ENCODE measurements at places on chromosomes 6 and 20.
A peak's percentile ranks its signal among the peaks of the same experiment; 100 is the strongest.

GRCh38 chr20:61391185-61391584 lies 139.1 kb downstream of the CDH4 start:
- no peak for DNase-seq

DNA sequence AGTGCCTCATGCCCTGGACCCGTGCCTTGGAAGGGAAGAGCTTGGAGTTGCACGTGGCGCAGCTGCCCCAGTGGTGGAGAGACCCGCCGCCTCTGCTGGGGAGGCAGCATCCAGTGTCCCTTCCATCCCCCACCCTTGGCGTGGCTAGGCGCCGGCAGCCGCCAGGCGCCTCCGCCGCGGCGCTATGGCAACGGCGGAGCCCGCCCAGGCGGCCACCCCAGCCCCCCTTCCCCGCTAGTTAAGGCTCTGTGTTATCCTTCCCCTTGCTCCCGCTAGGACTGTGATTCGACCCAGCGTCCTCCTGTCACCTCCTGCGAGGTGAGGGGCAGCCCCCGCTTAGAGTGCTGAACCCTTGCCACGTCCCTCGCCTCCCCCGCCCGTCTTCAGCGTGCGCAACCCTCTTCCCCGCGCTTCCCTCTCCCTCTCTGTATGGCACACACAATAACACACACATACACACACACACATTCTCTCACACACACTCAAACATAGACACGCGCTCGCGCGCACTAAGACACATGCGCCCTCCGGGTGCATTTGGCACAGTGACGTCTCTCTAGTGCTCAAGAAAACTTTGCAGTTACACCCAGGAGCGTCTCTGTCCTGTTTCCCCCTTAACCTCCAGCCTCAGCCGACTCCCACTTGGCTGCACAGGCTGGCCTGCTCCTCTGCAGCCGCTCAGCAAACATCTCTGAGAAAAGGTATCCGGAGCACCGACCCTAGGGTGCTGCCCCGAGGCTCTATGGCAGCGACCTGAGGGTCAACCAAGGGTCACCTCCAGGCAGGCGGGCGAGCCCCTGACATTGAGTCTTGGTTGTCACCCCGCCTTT lies 8.5 kb downstream of the GRIK2 start:
- DNase-seq = no peak

- no peak for DNase-seq
Observed at GRCh38 chr6:126312013-126312665, 27.8 kb upstream of the CENPW start.

DNA sequence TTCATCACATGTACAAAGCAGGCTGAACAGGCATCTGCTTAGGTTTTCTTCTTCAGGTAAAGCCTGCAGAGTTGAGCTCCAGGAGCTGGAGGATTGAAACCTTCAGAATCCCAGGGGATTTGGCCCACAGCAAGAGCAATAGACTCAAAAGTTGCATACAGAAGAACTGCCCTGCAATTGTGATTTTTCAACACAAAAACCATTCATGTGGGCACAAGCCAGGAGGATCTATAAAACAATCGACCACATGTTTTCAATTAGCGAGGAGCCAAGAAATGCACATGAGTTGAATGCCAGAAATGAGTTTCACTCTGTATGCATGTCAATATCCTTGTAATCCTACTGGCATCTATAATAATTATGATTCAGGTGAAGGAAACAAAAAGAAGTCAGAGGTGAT lies 576.4 kb downstream of the HDGFL1 start:
- no peak for DNase-seq

DNA sequence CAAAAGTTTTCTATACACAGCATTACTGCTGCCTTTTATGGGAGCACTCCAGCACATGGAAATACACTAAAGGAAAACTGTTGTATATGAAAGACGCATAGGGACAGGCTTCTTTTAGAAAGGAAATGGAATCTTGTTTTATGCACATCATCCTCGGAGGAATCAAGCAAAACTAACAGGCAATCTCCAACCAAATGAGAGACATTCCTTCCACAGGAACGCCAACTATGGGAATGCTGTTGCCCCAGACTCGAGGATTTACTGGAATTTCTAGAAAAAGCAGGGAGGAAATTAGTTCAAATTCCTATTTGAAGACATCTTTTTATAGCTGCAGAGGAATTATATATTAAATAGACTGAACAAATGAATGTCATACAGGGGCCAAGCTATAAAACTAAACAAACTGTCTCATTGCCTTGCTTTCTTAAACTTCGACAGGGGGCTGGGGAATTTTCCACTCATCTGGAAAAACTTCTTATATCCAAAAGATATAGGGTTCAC lies 52.2 kb downstream of the LYRM4 start:
- DNase-seq = no peak

DNA sequence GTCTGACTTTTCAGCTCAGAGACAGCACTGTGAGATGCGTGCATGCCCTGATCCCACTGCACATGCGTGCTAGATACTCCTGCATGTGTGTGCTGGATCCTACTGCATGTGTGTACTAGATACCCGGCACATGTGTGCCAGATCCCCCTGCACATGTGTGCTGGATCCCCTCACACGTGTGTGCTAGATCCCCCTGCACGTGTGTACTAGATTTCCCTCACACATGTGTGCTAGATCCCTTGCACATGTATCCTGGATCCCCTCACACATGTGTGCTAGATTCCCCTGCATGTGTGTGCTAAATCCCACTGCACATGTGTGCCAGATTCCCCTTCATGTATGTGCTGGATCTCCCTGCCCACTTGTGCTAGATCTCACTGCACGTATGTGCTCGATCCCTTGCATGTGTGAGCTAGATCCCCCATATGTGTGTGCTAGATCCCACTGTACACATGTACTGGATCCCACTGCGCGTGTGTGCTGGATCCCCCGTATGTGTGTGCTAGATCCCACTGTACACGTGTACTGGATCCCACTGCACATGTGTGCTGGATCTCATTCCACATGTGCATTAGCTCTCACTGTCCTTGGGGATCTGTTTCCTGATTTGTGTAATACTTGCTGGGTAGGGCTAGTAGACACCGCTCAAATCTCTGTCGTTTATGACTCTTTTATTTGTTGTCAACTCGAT lies 214.6 kb downstream of the SMOC2 start:
- DNase-seq = no peak

- peak; percentile 30 for DNase-seq
Observed at GRCh38 chr20:61753987-61754956, 311.4 kb downstream of the TAF4 start.

DNA sequence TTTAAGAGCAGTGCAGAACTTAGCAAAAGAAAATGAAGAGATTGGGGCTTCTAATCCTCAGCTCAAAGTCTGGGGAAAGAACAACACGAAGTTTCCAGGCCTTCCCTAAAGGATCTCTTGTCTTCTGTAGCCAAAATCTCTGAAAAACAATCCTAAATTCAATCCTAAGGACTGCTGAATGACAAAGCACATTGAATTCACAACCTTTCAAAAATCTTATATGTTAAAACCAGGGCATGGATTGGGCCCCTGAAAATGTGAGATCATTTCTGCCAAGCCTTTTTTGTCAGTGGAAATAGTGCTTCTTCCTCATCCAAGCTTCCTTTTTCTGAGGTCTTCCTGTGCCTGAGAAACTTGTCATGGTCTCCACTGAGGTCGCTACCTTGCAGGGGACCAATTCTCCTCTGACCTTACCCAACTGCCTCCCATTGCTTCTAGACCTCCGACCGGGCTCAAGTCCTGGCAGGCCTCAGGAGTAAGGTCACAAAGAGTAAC lies 126.2 kb upstream of the ARID1B start:
- DNase-seq = no peak

GRCh38 chr6:116611056-116611455 lies 5.2 kb upstream of the RSPH4A start:
- no peak for DNase-seq

- DNase-seq = no peak
Observed at GRCh38 chr6:150687508-150687907, 87.8 kb downstream of the PLEKHG1 start.
